Large intestine (tissue), 12 donors: ENCODE measurements at places on chromosomes 12 and 14.

- no peak for DNase-seq
Measured at GRCh38 chr14:102182936-102183619, 43.4 kb downstream of the WDR20 start.

DNA sequence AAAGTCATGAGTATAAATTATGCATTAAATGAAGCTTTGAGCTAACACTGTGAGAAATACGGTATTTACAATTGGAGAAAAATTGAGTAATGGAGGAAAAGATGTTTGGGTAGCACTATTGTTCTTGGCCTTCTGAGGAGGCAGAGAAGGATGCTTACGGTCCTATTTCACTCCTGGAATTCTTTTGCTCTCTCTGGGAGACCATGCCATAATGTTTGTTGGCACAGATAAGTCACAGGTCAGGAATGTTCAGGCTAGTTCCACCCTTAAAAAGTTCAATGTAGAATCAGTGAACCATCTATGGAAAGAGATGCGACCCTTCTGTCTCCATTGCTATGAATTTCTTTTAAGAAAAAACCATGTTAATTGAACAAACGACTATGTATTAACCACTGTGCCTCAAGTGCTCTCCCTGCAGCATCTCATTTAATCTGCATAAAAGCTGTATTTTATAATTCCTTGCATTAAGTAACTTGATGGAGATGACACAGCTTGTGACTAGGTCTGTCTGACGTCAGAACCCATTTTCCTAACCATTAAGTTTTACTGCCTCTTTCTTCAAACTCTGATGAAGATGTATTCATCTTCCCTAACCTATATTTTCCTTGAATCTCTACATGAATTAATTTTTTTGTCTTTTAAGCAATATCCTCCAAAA, 9.5 kb downstream of the BATF start:
- no peak for DNase-seq

GRCh38 chr14:101858791-101859537, 97.5 kb downstream of the PPP2R5C start:
- DNase-seq, result no peak

GRCh38 chr14:55571125-55571889, 8.7 kb upstream of the KTN1 start:
- no peak for DNase-seq

GRCh38 chr14:56026506-56026905, 91.7 kb upstream of the PELI2 start:
- no peak for DNase-seq

DNA sequence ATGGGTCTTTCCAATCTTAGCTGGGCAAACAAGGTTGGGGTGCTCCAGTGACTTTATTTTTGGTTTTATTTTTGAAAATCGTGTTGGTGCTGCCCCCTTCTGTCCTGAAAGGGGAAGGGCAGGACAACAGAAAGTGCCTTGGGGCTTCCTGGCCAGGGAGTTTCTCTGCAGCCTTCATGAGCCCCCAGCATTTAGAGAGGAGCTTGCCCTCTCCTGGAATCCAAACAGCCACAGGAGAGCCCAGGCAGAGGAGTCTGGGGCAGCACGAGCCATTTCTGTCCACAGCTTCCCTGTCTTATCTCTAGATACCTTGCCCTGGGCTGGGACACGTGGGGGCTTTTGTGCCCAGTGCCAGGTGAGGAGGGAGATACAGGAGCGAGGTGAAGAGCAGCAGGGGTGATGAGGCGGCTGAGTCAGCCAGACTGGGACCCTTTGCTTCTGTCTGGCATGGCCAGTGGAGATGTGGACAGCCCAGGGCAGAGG, 4.4 kb upstream of the C1RL start:
- no peak for DNase-seq

DNA sequence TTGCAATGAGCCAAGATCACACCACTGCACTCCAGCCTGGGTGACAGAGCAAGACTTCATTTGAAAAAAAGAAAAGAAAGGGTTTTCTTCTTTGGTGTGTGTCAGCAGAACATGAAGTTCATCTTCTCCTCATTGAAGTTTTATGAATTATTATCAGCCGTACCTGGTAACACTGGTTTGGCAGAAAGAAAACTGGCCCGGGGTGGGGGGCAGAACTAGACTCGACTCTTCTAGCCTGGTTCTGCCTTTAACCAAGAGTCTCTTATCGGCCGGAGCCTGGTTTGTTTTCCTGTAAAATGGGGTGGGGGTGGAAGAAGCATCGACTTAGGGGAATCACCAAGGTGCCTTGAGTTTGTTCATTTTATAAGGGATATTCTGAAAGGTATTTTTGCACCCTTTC, 64.1 kb downstream of the TECPR2 start:
- DNase-seq, result no peak

DNA sequence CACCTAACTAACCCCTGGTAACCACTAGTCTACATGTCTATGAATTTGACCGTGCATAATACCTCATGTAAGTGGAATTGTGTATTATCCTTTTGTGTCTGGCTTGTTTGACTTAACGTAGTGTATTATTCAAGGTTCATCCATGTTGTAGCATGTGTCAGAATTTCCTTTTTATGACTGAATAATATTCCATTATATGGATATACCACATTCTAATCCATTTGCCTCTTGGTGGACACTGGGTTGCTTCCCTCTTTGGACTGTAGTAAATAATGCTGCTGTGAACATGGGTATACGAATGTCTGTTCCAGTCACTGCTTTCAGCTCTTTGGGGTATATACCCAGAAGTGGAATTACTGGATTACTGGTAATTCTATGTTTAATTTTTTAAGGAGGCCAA, 3.3 kb downstream of the SNRPF start:
- DNase-seq, result no peak

- DNase-seq, result no peak
Measured at GRCh38 chr12:49909356-49909755, 5.7 kb upstream of the FAIM2 start.

DNA sequence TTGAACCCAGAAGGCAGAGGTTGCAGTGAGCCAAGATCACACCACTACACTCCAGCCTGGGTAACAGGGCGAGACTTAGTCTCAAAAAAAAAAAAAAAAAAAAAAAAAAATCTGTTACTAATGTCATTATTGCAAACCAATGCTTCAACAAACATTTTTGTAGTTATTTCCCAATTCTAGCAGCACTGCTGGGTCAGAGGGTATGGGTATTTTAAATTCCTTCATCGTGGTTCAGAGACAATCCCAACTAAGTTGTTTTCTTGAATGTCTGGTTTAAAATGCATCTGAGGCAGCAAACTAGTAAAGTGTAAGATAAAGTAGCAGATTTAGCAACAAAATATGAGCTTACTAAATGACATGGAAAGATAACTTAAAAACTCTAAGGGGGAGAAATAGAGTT, 65.6 kb downstream of the FERMT2 start:
- no peak for DNase-seq

GRCh38 chr12:3107954-3108353, 30.8 kb downstream of the TSPAN9 start:
- no peak for DNase-seq

- DNase-seq, result no peak
Measured at GRCh38 chr14:91237219-91237618, 7.3 kb downstream of the GPR68 start.

DNA sequence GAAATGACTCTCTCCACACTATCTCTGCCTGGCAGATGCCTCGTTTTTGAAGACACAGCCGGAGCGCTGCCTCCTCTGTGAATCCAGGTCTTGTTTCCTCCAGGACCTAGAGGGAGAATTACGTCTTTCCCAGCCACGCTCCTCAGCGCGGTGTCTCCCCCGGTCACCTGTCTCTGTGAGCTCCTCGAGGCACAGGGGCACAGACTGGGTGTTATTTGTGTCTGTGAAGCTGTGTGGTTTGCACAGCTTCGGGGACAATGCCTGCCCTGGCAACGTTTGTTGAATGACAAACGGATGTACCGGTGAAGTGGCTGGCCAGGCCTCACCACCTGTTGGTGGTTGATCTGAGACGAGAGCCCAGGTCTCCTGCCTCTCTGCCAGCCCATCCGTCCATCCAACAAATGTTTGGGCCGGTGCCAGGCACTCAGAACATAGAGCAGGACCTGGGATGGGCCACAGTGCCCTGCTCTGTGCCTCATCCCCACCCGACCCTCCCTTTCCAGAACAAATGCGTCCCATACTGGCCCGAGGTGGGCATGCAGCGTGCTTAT, 6.1 kb downstream of the PTPN6 start:
- no peak for DNase-seq

DNA sequence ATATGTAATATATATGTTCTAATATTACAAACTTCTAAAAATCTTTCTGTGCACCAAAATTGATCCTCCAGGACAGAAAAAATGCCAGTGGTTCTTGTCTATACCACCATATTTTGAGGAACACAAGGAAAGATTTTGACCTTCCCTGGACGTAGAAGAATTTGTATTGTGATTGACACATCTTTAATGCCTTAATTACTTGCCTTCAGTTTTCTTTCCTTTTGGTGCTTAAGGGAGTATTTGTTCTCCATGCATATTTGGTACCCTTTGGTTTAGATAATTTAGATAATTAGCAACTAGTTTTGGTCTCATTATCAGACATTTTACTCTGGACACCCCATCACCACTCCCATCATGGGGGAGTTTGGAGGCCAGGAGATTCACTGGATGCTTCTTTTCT, 27.6 kb downstream of the TRAF3 start:
- no peak for DNase-seq

GRCh38 chr12:65585648-65586602, 238.4 kb upstream of the HMGA2 start:
- no peak for DNase-seq

GRCh38 chr14:99039331-99040041, 232.5 kb downstream of the BCL11B start:
- DNase-seq, result no peak

DNA sequence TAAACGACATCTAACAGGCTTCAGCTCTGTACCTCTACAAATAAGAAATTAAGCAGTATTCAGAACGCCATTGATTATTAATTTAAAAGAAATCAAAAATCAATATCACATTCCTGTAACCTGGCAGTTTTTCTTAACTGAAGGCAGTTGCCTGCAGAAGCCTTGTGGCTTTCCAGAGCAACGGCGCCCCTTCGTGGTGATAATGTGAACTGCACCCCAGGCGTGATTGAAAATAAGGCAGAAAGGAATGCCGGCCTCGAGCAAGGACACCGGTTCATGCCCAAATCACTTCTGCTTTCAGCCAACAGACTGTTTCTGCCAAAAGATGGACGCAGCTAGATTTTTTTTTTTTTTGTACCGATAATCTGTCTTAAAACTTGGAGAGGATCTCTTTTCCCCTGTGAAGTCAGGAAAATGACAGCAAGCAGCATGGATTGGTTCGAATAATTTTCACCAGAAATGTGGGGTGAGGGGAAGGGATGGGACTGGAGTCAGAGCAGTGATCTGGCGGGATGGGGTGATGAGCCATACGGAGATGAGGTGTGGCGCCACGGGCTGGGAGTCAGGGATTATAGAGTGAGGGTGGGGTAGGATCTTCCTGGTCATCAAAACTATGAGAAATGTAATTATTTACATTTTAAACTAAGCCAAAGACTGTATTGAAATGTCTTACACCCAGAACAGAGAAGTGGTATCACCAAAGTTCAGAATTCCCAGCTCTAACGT, 473.0 kb downstream of the DPF3 start:
- DNase-seq, result peak; percentile 41

DNA sequence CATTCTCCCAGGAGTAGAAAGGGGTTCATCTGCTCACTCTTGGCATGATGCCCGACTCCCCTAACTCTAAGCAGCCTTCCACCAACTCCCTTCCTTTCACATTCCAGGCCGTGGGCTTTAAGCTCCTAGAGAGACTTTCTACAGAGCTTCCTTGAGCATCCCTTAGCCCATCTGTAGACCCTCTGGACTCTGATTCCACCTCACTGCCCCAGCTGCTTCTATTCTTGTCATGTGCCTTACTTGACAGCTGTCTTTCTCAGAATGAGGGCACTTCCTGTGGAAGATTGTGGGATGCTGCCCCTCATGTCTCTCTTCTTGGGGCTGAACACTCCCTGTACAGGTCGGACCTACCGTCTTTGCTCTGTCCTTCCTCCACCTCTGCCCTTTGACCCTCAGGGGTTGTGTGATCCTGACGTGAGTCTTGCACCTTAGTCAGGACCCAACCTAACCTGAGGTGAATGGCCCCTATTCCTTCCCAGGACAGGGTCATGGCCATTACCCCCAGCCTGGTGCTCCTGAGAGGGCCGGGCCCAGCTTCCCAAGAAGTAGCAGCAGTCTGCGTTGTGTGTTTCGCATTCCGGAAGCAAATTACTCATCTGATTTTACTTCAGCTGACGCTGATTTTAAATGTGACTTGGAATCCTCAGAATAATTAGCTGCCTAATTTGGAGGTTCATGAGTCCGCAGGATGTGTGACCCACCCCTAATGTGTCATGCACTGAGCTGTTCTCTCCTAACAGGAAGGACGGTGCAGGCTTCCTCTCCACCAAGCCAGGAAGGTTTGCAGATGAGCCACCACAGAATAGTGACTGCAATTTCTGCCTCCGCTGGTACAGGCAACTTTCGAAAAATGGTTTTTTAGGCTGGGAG, 2.7 kb upstream of the GALNT6 start:
- DNase-seq, result no peak

GRCh38 chr14:29810682-29811081, 117.0 kb downstream of the PRKD1 start:
- DNase-seq, result no peak

GRCh38 chr12:24989216-24989615, 40.3 kb upstream of the BCAT1 start:
- DNase-seq, result no peak

- DNase-seq, result no peak
Measured at GRCh38 chr14:95235351-95235750, 78.0 kb upstream of the DICER1 start.

DNA sequence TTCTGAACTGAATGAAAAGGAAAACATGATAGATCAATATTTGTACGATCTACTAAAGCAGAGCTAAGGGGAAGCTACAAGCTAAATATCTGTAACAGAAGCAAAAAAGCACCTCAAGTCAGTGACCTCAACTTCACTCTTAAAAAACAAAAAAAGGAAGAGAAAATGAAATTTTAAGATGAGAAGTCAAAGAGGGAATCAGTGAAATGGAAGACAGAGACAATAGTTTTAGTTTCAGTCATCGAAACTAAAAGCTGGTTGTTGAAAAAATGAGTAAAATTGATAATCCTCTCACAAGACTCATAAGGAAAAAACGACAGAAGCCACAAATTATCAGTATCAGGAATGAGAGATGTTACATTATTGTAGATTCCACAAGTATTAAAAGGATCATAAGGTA, 11.9 kb upstream of the SLC2A13 start:
- no peak for DNase-seq

DNA sequence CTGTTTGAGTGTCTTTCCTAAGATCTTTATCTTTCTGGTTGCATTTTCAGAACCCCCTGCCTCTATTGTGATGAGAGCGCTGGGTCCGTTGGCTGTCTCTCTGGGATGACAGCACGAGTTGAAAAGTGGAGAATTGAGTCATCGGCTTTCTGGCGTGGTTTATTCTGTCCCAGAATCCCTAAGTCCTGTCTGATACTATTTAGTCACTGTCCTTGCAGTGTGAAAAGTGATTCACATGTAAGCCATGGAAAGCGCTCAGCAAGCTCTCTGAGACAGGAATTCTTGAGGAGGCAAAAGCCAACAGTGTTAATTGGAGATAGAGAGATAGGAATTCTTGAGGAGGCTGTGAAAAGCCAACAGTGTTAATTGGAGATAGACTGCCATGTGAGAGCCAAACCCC, 121.7 kb downstream of the CHST11 start:
- no peak for DNase-seq
